ENCODE measurements at places on chromosomes 4 and X.

- DNase-seq = no peak
Measured at GRCh38 chrX:33908898-33909297, 223.2 kb downstream of the FAM47A start.

DNA sequence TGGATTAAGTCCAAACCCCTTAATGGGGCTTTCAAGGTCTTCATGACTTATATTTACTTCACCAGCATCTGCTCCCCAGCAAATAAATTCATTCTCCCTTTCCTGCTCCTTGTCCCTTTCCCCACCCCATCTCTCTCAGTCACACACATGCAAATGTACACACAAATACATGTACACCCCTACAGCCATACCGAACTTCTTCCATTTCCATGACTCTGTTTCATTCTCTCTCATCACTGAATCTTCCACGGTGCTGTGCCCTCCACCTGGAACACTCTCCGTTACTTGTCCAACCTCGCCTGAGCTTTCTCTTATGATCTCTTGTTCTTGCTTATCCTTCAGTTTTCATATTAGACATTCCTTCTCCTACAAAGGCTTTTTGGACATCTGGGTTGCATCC lies 22.0 kb upstream of the RPA4 start:
- no peak for DNase-seq

DNA sequence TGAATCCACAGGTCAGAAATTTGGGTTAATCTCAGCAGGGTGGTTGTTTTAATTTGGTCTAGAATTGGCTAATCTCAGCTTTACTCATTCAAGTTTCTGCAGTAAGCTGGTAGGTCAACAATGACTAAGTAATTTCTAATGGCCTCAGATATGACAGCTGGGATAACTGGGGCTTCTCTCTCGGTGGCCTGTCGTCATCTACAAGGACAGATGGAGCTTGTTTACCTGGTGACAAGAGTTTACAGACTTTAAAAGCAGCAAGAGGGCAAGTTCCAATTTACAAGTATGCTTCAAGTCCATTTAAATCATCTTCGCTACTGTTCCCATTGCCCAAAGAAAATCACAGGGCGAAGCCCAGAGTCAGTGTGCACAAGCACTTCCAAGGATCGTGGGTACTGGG lies 453.9 kb downstream of the PDHA2 start:
- DNase-seq = no peak

DNA sequence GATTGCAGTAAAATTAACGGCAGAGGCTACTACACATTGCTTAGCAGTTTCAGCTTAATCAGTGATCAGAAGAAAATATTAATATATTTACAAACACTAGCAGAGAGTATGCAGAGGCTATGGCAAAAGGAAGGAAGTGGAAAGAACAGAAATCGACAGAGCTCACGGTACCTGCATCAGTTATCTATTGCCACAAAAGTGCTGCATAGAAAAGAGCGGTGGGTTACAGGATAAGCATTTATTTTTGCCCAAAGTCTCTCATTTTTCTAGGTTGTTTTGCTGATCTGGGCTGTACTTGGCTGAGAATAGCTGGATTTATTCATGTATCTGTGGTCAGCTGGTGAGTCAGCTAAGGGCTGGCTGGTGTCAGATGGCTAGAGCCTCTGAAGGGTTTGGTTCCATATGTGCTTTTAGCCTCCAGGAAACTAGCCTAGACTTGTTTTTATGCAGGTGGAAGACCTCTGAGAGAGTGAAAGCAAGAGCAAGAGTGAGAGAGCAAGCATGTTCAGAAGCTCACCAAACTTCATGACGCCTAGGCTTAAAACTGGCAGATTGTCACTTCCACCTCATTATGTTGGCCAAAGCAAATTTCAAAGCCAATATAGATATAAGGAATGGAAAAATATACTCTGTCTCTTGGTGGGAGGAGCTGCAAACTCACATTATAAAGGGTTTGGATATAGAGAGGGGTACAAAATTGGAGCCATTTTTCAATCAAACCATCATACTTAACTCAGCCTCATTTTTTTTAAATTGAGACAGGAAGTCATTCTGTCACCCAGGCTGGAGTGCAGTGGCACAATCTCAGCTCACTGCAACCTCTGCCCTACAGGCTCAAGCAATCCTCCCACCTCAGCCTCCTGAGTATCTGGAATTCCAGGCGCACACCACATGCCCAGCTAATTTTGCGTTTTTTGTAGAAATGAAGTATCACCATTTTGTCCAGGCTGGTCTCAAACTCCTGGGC lies 153.2 kb upstream of the RPL34 start:
- no peak for DNase-seq

DNA sequence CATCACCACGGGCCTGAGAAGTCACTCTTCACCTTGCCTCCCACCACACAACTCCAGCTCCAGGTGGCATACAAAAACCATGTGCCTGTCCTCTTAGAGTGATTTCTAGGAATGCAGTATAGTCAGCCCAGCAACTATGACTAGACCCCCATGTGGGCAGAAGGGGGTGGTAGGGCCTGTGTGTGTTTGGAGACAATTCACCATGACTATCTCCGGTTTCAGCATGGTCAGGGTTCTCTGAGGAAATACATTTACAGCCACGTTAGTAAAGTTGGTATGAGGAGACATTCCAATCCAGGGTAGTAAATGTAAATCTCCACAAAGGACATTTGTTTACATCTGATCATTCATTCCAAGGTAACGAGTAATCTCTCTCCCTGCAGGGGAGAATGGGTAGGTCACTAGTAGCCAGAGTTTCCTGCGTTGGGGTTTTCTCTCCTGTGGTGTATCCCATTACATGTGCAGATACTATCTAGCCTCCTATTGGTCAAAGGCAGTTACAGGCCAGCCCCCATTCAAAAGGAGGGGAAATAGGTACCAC lies 4.2 kb upstream of the MTMR1 start:
- no peak for DNase-seq

DNA sequence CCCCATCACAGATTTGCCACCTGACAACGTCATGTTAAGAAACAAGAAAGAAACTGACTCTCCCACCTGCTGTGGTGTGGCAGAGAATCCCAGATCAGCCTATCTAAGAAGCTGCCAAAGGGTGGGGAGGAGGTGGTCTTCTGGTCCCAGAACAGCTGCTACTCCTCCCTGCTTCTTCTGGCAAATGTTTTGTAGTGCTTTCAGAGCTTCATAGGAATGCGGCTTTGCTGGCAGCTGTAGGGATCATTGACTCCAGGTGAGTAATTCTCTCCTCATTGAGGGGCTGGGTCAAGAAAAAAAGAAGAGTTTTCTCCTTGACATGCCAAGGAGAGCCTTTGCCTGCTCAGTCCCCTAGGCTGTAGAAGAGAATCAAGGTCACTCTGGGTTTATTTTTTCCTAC lies 23.3 kb downstream of the NRK start:
- no peak for DNase-seq

DNA sequence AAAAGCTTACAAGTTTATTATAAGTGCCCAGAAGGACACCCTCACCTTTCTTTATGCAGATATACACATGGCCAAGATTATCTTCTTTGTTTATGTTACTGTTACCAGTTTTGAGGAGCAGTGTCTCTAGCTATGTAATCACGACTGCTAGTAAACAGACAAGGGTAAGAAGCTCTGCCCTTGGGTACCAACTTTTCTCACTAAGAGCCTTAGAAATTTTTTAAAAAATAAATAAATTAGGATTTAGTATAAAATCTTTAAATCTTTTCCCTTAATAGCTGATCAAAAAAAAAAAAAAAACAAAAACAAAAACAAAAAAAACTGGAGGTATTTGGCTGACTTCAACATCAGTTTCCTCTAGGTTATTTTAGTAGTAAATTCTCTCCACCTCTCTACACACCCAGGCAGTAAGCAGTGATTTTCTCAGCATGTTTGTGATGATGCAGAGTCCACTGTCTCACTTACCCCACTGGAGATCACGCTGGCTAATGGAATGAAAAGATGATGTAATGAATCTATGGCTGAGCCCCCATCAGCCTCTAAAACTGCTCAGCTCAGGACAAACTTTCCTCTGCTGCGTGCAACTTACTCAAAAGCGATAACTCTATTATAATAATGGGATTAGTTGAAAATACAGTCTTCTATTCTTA lies 125.9 kb downstream of the FRYL start:
- no peak for DNase-seq

DNA sequence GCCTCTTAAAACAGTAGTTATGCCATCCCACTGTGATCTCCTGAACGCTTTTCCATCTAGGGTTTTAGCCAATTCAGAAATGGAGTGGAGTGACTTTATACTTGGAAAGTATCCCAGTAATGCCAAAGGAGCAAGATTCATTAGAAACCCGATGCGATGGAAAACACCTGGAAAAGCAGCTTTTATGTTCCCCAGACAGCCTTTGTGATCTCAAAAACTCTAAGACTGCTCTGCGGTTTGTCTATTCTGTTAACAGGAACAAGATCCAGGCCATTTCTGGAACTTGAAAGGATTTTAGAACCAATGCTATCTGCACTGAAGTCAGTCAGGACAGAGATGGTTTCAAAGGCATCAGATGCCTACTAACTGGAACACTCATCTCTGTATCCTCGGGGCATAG lies 145.1 kb downstream of the APBB2 start:
- no peak for DNase-seq

DNA sequence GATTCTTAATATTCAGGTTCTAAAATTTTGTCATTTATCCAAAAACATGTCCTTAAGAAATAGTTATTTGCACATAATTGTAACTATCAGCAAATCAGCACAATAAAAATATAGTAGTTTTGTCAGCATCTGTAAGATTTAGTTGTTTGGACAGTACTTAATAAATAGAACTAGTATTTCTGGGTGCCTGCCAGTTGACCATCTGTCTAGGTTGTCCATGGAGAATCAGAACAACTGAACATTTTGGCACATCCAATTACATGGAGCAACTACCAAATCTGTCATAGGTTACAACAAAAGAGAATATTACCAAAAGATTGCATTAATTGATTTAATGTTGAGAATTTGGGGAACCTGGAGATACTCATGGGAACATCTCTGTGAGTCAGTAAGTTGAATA lies 305.5 kb upstream of the TACR3 start:
- no peak for DNase-seq

GRCh38 chr4:107799669-107800450 lies 24.9 kb upstream of the SGMS2 start:
- DNase-seq = no peak

DNA sequence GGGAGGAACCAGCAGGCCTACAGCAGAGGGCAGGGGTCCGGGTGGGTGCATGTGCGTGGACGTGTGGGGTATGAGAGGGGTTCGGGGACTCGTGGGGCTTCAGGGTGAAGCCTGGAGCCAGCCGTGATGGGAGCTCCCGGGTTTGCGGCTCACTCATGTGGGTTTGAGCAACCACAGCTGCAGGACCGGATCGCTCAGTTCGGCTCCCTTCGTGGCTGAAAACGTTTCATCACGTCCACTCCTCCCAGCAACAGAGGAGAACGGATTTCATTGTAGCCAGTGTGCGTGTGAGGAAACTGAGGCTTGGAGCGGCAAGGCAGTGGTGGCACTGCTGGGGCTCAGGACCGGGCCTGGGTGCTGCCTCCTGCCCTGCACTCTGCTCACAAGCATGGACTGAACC lies 10.6 kb downstream of the BGN start:
- no peak for DNase-seq

- no peak for DNase-seq
Measured at GRCh38 chr4:80196922-80197573, at the start of gene PRDM8. Gene PRDM8, plus strand, starts transcription at chr4:80197503. Its CDS starts 2,578 bp downstream, at chr4:80200081.

- DNase-seq = no peak
Measured at GRCh38 chr4:72128741-72129140, 96.9 kb downstream of the NPFFR2 start.

DNA sequence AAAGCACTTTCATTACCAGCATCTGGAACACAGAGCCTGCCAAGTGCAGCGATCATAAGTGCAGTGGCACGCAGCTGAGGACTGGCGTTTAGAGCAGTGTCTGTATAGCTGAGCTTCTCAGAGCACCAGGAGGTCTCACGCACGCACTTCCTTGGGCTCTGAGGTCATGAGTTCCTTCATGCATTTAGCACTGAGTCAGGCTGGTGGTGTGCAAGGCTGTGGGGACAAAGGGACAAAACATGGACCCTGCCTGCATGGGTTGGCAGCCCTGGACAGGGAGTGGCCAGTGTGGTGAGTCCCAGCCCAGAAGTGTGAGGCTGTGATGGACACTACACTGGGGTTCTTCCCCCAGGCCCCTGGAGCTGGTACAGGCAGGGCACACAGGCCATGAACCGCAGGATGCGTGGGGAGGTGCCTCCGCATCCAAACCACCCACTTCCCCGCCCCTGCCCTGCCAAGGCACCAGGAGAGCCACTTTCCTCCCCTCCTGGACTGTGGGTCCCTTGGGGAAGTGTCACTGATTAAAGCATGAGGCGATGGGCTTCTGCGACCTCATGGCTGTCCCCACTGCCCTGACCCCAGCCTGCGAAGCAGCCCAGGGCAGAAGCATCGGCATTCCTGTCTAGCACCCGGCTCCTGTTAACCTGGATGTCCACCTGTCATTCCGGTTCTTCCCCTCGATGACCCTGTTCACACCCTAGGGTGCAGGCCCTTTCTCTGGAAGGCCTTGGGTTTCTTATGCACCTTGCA lies 37.2 kb upstream of the GPR78 start:
- DNase-seq = no peak

DNA sequence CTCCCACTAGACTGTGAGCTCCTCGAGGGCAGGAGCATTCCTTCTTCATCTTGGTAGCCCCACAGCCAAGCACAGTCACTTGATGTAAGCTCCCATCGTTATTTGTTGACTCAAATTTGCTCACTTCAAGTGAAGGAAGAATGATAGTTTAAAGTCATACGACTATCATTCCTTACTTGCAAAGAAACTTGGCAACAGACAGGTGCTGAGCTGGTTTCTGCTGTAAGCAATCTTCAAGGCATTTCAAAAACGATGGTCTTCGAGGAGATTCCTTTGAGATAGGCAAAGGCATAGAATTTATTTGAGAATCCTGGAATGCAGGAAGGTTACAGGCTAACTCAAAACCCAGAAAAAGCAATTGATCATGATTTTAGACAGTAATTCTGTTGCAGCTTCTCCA lies 64.8 kb downstream of the QDPR start:
- DNase-seq = no peak

- DNase-seq = no peak
Measured at GRCh38 chr4:165443276-165443675, 64.5 kb downstream of the CPE start.
